Prostate gland (tissue), 2 donors: ENCODE measurements at places on chromosomes 13 and 19. TPM values are rescaled to one million over a fixed set of nuclear protein-coding genes. Genes with fewer than 3 reads are reported as not detected.

GRCh38 chr19:38684078-38684861 is 36.8 kb downstream of the ACTN4 start:
- H3K4me1 ChIP-seq = peaks cover 34% of the 10 kb centered on the region
- DNase-seq = peak; percentile 65
- H3K27ac ChIP-seq = peak overlapping the region; percentile 96
- no peak overlapping the region for H3K4me3 ChIP-seq
- no peaks in the 10 kb centered on the region for H3K27me3 ChIP-seq
- no peaks in the 10 kb centered on the region for H3K36me3 ChIP-seq

Gene KLK10
- total RNA-seq = 7.4 TPM

Gene TYROBP
- 60.7 TPM for total RNA-seq

DNA sequence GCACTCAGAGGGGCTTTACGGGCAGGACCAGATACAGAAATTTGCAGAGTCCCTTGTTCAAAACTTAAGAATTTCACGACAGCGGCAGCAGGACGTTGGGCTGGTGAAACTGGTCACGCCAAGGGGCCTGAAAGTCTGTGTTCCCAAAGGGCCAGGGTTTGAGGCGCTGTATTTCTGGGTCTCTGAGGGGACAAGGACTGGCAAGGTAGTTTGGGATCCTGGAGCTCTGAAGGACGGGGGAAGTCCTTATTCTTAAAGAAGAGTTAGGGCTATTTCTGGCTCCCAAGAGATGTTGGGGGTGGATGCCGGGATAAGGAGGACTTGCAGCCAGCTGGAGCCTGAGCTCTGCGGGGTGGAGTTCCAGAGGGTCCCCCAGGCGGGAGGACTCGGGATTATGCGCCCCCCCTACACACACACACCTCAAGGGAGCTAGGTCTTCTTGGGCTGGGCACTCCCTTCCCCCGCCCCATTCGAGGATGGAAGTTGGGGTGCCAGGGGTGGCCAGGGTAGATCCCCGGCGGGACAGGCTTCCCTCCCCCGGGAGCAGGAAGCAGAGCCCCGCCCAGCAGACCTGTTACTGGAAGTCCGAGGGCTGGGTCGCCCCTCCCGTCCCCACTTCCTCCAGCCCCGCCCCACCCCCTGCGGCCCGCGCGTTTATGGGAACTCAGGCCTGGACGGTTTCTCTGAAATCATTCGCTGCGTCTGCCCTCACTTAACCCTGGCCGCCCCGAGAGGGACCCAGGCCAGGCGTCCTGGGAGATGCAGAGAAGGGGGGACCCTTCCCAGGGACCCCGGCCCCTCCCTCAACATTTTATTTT is 5.6 kb downstream of the BCL3 start:
- no peaks in the 10 kb centered on the region for H3K36me3 ChIP-seq
- DNase-seq = peak; percentile 95
- H3K27ac ChIP-seq = peak overlapping the region; percentile 88
- no peaks in the 10 kb centered on the region for H3K27me3 ChIP-seq

GRCh38 chr19:47767349-47767748 is 11.2 kb upstream of the SELENOW start:
- H3K4me1 ChIP-seq = no peaks in the 10 kb centered on the region
- H3K4me3 ChIP-seq = no peak overlapping the region
- DNase-seq = no peak
- no peak overlapping the region for H3K27ac ChIP-seq
- no peaks in the 10 kb centered on the region for H3K36me3 ChIP-seq
- no peaks in the 10 kb centered on the region for H3K27me3 ChIP-seq
